ENCODE measurements at places on chromosomes 6 and 20.

GRCh38 chr6:5379647-5380242, 118.4 kb downstream of the FARS2 start:
- DNase-seq = no peak

- no peak for DNase-seq
These were observed 284.2 kb downstream of the BTBD9 start for GRCh38 chr6:38355519-38355918.

GRCh38 chr20:58228484-58229197, at the start of gene ANKRD60:
TSS of gene ANKRD60 (minus strand) at chr20:58228653. CDS start at chr20:58228653, 0 bp downstream.
- no peak for DNase-seq

DNA sequence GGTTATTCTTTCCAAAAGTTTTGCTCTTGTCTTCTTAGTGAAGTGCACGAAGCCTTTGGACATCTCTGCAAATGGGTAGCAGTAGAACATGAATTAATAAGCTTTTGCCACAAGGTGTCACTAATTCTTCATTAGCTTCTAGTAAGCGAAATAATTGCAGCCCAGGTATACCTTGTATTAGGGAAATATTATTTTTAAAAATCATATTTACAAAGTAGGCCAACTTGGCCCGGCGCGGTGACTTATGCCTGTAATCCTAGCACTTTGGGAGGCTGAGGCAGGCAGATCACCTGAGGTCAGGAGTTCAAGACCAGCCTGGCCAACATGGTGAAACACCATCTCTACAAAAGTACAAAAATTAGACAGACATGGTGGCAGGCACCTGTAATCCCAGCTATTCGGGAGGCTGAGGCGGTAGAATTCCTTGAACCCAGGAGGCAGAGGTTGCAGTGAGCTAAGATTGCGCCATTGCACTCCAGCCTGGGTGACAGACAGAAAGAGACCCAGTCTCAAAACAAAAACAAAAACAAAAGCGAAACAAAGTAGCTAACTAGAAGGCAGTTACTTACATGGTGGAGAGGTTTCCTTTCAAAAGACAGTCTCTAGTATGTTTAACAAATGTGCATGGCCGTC, 8.8 kb upstream of the RSPH3 start:
- no peak for DNase-seq

Measured in HS-5 (cell line).